ENCODE measurements at places on chromosomes 7 and 10.
A peak's percentile ranks its signal among the peaks of the same experiment; 100 is the strongest.

- no peak for DNase-seq
Measured at GRCh38 chr7:23852135-23852534, 142.1 kb downstream of the STK31 start.

DNA sequence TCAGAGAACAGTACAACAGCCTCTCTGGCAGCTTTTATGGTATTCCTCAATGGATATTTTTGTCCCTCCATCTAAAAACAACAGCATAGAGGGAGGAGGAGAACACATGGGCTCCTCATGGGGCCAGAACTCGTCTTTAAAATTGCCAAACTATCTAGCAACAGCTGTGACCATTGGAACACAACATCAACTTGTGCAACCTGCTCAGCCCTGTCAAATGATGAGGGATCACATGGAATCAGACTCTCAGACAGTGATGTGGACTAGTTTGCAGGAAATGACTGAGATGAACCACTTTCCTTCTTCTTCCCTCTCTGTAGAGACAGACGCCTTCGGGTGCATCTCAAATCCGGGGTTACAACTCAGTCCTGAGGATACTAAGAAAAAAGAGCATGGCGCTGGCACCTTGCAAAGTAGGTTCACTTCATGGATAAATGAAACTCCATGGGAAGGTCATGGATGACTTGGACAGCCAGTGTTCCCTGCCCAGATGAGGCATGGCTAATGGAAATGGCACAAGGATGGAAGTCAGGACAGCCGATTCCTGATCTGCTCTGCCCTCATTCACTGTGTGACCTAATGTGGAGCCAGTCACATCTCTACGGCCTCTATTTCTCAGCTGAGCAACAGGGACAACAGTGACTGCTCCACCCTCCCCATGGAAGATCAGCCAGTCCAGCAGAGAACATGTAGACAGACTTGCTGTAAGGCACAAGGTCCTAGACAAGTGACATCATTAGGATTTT lies 24.6 kb upstream of the DGKI start:
- no peak for DNase-seq

- peak; percentile 28 for DNase-seq
Measured at GRCh38 chr7:44580945-44581878, 819 bp downstream of the TMED4 start.

GRCh38 chr7:119578116-119578515 lies 694.9 kb upstream of the KCND2 start:
- DNase-seq = no peak

- DNase-seq = no peak
Measured at GRCh38 chr10:43939939-43940820, 291.5 kb upstream of the ZNF32 start.

GRCh38 chr10:74824900-74825370 lies 1.5 kb upstream of the KAT6B start:
- DNase-seq = peak; percentile 73

All from nucleus accumbens (tissue), 56 donors.